ENCODE measurements at places on chromosomes 2 and 18.

DNA sequence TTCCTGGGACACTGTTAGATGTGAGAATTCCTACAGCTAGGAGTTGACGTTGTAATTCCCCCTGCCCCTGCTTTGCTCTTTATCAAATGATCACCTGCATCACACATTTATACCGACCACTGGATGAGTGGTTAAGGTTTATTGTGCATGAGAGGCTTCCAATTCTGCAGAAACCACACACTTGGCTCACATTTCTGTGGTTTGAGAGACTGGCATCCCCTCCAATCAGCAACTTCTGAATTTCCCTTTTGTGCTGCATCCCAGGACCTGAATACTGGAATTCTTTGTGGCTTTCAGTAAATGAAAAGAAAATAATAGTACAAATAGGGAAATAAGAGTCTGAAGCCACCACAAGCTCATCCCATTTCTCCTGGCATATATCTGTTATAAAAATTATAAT is 628.7 kb upstream of the PIK3C3 start:
- no peak for DNase-seq

GRCh38 chr2:74074487-74074886 is 73.2 kb downstream of the BOLA3 start:
- DNase-seq = no peak

- DNase-seq = no peak
Observed at GRCh38 chr2:106094131-106094841, 99.8 kb downstream of the UXS1 start.

DNA sequence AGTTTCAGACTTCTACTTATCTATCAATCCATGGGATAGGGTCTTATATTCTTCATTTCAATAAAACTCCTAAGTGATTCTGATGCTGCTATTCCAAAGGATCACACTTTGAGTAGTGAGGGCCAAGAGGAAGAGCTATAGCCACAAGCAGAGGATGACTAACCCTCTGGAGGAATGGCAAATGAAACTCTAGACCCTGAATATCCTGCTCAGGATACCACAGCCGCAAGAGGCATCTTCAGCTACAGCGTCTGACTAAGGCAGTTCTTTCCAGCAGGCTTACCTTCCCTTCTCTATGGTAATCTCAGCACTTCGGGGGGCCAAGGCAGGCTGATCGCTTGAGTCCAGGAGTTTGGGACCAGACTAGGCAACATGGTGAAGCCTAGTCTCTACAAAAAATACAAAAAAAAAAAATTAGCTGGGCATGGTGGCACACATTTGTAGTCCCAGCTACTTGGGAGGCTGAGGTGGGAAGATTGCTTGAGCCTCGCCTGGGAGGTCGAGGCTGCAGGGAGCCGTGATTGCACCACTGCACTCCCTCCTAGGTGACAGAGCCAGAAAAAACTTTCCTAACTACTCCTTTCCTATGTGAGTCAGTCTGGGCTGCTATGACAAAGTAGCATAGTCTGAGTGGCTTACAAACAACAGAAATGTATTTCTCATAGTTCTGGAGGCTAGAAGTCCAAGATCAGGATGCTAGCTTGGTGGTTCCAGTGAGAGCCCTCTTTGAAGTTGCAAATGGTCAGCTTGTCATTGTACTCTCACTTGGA is 371.9 kb downstream of the IRS1 start:
- no peak for DNase-seq

- DNase-seq = no peak
Observed at GRCh38 chr2:230085201-230085600, 16.5 kb upstream of the SLC16A14 start.

DNA sequence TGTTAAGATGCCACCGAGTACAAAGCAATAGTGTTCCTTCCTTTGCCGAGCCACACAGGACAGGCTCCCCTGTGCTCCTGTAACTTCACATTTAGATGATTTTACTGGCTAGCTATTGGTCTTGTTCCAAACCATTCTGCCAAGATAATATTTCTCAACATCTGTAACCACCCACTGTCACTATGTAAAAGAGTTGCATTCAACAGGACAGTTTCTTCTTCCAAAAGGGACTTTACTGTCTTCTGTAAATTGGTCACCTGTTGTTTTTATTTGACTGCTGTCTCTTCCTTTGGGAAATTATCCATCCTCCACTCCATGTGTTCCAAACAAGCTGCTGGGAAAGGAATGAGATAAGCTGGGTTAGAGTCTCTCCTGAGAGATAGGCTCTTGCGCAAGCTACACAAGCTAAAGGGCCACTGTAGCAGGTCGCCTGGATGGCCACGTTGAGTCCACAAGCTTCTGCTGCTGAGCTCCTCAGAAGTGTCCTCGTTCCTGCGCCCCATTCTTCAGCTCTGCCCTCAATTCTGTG is 14.4 kb upstream of the BZW1 start:
- DNase-seq = no peak

DNA sequence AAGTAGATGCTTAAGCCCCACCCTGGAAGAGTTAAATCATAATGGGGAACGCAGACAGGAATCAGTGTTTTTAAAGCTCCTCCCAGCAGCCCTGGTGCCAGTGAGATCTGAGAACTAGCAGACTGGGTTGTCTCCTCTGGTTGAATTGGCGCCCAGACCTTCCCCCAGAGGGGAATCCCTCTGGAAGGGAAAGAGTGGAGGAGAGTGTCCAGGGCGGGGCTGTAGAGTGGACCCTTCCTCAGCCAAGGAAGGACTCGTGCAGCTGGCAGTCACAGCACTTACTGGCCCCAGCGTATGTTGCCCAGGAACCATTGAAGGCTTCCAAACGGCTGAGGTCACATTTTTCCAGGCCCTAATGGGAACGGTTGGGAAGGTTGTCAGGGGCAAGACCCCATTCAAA is 62.5 kb downstream of the TGOLN2 start:
- DNase-seq = no peak

DNA sequence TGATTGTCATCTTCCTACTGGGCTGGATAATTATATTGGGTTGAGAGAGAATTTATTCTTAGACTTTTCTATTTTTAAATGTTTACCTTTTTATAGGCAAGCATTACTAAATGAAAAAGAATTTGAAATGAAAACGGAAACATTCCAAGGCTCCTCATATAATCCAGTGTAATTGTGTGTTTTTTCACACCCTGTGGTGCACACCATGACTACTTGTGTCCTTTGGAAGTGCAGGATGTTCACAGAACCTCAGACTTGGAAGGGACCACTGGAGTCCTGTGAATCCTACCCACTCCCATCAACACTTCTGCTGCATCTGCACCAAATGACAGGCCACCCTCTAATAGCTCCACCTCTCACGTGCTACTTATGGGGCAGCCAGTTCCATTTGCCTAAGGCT is 48.0 kb downstream of the NAT8 start:
- DNase-seq = no peak

- DNase-seq = no peak
Observed at GRCh38 chr2:95356821-95357700, 45.4 kb upstream of the FAHD2A start.

GRCh38 chr2:133598769-133599168 is 30.5 kb upstream of the NCKAP5 start:
- no peak for DNase-seq

DNA sequence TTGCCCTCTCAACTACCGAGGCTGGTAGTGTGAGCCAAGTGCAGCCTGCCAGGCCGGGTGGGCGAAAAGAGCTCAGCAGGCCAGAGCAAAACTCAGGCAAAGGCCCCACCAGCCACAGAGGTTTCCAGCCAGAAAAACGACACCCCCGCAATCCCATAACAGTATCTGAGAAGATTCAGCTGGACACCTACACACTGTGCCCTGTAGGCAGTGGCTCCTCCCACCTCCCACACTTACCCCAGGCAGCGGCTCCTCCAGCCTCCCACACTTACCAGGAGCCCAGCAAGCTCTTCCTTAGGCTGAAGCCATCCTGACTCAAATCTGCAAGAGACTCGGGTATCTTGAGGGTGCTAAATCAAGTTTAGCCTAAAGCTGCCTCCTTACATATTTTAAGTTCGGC is 15.6 kb upstream of the TMEM18 start:
- DNase-seq = no peak

- DNase-seq = no peak
Observed at GRCh38 chr2:70987386-70987785, 7.3 kb downstream of the TEX261 start.

DNA sequence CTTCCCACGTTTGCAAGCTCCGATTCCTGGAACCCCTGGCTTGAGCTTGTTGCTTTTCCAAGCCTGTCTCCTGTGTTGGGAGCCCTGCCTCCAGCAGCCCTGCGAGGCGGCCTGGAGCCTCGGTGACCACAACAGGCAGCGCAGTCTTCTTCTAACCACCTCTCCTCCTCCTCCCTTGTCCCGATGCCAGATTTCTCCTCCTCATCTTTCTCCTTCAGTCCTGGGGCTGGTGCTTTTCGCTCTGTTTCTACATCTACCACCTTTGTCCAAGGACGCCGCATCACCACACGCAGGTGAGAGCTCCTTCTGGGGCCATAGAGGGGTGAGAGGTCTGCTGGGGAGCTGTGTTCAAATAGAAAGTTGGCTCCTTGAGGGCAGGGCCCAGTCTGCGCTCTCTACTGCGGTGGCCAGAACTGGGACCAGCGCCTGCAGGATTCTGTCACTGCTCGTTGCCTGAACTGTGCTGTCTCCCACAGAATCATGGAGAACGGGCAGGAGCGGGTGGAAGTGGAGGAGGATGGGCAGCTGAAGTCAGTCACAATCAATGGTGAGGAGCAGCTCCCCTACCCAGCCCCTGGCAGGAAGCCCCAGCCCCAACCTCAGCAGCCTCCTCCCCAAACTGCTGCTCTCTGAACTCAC is 3.9 kb downstream of the DNAJB2 start:
- DNase-seq = no peak

- no peak for DNase-seq
Observed at GRCh38 chr18:64717026-64717425, 568.1 kb upstream of the LINC00305 start.

DNA sequence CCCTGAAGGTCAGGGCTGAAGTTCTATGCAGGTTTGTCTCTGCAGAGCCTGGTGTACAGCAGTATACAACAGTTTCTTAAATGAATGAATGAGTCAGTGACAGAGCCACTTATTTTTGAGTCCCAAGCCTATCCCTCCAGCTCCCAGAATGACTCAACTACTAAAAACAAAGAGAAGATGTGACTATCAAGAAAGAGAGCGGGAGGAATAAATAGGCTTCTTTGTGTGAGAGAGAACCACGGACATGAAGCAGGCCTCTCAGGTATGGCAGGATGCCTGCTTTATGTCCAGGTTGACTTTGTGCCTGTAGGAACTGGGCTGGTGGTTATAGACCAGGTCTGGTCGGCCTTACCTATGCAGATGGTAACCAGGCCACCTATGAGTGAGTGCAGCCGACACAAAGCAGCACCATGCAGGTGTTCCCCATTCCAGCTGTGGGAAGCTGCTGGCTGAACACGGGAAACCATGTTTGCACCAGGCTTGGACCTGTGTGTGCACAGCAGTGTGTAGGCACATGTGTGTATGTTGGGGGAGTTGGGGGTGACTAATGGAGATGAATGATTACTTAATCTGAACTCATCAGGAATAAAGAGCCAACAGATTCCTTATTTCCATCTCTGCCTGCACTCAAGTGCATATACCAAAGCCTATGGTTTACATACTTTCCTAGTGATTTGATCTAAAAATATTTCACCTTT is 171.0 kb downstream of the OSR1 start:
- DNase-seq = no peak

- no peak for DNase-seq
Observed at GRCh38 chr18:63258749-63259566, 60.6 kb downstream of the BCL2 start.

DNA sequence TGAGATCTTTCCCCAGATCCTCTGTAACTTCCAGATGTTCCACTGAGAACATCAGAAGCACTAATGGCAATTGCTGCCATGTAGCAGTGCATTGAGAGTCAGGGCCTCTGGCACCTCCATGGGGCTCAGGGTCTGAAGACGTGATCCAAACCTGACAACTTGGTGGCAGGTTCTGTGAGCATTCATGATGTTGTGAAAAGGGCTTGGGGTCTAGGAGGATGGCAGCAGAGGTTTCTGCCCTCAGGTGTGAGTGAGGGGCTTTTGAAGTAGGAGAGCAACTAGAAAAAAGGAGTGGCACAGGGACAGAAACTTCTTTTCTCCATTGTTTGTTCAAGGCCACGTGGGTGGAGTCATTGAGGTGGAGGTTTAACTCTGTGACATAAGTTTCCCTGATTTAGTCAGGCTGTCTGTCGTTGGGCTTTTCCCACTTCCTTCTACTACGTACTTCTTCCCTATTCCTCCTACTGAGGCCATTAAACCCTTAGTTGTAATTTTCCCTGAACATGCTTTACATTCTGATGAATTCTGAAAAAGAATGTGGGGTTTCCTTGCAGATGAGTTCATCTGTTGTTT is 13.1 kb downstream of the CFLAR start:
- DNase-seq = no peak

- no peak for DNase-seq
Observed at GRCh38 chr2:240165034-240165433, 24.6 kb upstream of the OTOS start.

- no peak for DNase-seq
Observed at GRCh38 chr18:60892441-60892840, 440.8 kb upstream of the CDH20 start.

DNA sequence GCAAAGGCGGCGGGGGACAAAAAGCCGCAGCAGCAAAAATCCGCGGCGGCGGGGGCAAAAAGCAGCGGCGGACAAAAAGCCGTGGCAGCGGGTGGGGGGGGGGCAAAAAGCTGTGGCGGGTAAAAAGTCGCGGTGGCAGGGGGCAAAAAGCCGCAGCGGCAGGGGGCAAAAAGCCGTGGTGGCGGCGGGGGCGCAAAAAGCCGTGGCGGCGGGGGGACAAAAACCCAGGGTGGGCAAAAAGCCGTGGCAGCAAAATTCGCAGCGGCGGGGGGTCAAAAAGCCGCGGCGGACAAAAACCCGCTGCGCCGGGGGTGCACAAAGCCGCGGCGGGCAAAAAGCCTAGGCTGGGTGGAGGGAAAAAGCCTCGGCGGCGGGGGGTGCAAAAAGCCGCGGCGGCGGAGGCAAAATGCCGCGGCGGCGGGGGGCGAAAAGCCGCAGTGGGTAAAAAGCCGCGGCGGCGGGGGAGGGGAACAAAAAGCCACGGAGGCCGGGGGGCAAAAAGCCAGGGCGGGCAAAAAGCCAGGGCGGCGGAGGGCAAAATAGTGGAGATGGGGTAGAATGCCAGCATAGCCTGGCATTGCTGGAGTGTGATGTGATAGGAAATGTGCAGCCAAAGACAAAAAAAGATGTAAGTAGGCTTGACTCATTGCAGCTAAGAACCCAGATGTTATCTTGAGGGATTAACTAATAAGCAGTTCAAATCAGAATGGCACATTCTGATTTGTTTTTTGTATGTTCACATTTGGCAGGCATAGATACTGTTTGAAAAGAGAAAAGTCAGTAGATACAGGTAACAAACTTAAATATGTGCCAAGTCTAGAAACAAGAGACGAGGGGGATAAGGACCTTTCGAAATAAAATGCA is 1076.3 kb downstream of the RPIA start:
- DNase-seq = no peak

DNA sequence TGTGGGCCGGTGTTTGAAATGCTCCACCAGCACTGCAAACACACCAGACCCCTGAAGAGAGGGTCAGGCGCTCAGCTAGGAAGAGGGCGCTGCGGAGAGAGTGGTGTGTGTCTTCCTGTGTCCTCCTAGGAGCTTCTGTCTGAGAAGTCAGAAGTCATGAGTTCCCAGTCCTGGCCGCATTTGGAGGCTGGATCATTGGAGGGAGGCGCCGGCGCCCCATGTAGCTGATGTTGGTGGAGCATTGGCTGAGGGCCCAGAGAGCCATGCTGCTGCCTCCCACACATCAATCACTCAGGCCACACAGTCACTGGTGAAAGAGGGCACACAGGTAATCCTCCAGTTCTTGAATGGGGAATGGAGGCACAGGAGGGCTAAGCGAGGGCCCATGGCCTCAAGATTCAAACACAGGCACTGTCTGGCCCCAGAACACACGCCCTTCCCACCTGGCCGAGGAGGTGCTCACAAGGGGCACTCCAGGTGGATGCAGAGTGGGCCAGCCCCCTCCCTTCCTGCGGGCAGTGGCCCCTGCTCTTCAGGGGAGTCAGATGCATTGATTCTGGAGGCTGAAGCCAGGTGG is 66.3 kb downstream of the RRM2 start:
- no peak for DNase-seq
